NCI-H2107 (cell line): ENCODE measurements at places on chromosomes 1 and 21.
A peak's percentile ranks its signal among the peaks of the same experiment; 100 is the strongest.

GRCh38 chr1:81660286-81660685 is 140.4 kb upstream of the ADGRL2 start:
- DNase-seq, result no peak

DNA sequence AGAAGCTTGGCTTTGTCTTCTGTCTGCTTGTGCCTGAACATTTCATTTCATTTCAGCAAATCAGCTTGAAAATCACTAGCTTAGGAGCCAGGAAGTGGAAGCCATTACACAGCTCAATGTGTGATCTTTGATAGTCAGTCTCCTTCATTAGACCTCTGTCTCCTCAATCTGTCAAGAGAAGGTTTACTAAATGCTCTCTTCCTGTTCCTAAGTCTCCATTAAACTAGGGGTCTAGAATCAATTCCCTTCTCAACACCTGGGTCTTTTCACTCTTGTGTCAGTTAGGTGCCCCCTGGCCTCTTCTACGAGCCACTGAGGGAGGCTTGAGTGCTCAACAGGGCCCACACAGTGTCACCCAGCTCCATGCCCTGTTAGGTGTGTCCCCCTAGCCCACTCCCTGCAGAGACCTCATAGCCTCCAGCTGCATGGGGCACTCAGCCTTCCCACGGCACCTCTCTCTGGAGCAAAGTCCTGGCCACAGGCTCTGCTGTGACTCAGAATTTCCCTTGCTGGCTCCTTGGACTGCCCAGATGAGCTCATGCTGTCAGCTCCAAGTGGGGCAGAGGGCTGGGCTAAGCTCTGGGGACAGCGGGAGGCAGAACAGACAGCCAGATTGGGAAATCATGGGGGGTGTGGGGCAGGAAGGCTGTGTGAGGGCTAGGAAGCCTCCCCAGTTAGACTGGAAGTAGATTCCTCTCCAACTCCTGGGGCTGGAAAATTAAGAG is 115.7 kb upstream of the IPO9 start:
- DNase-seq, result no peak

DNA sequence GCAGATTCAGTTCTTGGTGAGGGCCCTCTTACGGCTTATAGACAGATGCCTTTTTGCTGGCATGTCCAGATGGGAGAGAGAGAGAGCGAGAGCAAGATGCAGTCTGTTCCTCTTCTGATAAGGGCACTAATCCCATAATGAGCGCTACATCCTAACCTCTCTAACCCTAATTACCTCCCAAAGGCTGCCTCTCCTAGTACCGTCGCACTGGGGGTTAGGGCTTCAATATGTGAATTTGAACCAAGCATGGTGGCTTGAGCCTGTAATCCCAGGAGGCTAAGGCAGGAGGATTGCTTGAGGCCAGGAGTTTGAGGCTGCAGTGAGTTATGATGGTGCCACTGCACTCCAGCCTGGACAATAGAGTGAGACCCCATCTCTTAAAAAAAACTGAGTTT is 10.5 kb upstream of the SDE2 start:
- DNase-seq, result no peak

- DNase-seq, result no peak
Measured at GRCh38 chr1:212129781-212130180, 94.2 kb downstream of the DTL start.

GRCh38 chr1:202805886-202806844 is 2.1 kb downstream of the KDM5B start:
- no peak for DNase-seq

- no peak for DNase-seq
Measured at GRCh38 chr1:113946678-113947387, 17.7 kb downstream of the HIPK1 start.

- DNase-seq, result no peak
Measured at GRCh38 chr1:25640646-25641328, 24.2 kb downstream of the MAN1C1 start.

DNA sequence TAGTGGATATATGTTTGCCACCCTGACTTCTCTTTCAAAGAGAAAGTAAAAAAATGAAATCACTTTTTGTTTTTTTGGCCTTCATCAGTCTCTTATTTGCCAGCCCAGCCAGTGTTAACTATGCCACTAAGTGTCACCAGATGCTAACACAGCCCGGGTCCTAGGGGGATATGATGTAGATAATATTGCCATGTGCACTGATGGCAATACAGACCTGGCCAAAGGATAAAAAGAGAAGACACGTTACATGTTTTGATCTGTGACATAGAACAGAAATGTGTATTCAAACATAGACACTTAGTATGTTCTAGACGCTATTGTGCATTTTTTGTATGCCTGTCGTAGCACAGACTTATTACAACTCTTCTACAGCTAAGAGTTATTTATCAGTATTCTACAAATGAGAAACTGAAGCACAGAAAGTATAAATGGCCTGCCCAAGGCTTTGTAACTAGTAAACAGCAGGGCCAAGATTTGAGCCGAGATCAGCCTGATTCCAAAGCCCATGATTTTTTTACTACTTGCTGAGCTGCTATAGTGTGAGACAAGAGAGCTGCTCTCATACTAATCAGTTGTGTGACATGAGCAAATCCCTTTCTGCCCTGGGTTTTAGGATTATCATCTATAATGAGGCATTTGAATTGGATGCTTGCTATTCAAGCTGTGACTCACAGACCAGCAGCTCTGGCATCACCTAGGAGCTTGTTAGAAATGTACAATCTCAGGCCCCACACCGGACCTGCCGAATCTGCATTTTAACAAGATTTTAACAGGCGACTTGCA is 6.3 kb downstream of the LRRC53 start:
- DNase-seq, result no peak

DNA sequence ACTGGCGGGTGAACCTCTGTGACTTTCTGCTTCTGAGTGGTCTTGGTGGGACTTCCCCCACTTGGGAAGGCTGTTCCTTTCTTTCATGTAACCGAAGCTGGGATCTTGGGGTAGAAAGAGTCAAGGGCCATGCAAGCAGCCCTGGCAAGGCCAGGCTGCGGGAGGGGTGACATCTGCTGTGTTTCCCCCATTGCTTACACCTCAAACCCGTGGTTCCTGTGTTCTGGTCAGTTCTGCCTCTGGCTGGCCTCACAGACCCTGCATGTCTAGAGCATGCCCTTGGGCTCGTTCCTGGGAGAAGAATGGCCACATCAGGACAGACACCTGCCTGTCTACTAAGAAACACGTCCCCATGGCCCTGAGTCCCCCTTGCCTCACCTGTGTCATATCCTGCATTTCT is 207.7 kb downstream of the DYRK1A start:
- DNase-seq, result no peak

GRCh38 chr1:168803806-168804510 is 75.0 kb upstream of the DPT start:
- DNase-seq, result no peak

DNA sequence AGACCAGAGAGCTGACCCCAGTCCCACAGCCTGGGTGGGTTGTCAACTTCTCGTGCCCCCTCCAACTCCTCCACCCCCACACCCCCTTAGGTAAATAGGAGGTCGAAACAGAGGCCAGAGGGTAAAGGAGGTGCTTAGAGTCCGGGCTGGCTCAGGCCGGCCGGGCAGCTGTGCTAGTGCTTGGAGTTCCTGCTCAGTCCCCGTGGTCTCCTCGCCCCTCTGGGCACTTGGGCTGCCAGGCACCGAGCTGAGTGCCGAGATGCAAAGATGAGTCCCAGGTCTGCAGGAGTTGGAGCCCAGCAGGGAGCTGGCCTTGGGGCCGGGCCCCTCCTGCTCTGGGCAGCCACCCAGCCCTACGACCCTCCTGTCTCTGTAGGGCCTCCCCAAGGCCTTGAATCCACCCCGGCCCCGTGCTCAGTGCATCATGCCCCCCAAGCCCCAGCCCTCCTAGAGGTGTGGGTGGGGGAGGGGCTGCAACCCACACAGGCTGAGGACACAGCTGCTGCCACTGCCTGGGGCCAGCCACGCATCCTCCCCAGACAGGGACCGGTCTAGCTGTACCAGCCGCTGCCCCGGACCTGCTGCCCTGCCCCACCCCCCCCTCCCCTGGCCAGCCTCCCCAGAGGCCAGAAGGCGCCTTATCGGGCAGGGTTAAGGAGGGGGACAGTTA is 1.9 kb downstream of the SMIM1 start:
- no peak for DNase-seq

- no peak for DNase-seq
Measured at GRCh38 chr1:180751921-180752320, 120.1 kb downstream of the XPR1 start.

DNA sequence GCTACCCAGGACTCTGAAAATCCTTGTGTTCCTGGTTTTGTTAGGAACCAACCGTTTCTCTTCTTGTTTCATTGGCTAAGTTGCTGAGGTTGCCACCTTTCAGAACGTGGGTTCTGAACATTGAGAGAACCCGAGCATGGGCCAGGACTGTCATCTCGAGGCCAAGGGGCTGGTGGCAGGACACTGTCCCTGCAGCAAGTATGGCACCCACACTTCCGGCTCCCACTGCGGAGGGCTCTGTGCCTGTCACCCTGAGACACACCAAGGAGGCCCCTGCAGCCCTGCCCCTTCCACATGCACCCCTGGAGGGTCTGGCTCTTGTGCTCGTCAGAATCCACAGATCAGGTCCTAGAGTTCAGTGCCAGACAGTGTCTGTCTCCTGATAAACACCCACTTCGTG is 39.1 kb upstream of the LRRC3 start:
- no peak for DNase-seq

DNA sequence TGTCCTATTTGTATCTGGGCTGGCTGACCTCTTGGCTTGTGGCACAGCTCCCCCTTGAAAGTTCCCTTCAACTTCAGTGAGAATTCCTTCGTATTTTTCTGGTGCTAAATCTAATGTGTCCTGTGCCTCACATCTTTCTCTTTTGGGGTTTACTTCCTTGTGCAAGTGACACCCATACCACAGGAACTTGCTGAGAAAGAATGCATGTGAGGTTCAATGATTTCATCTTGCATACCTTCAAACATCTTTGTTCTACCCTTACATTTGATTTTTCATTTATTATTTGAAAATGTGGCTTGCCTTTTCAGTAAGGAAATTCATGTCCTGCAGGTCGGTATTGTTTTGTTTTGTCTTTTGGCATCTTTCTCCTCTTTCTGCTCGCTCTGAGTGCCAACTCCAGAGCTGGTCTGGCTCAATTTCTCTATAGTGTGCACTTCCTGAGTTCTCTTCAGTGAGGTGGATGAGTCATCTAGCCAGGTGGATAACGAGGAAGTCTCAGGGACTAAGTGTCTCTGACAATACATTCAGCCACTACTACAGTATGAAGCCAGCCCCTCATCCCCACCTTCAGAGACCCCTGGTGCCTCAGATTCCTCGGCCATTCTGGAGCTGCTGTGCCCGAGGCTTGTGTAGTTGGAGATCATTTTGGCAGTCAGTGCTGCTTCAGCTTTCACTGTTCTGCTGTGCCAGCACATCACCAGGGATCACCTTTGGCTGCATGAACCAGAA is 59.5 kb downstream of the RIPK4 start:
- peak; percentile 22 for DNase-seq

GRCh38 chr21:43696214-43696613 is 22.7 kb upstream of the PDXK start:
- DNase-seq, result no peak

DNA sequence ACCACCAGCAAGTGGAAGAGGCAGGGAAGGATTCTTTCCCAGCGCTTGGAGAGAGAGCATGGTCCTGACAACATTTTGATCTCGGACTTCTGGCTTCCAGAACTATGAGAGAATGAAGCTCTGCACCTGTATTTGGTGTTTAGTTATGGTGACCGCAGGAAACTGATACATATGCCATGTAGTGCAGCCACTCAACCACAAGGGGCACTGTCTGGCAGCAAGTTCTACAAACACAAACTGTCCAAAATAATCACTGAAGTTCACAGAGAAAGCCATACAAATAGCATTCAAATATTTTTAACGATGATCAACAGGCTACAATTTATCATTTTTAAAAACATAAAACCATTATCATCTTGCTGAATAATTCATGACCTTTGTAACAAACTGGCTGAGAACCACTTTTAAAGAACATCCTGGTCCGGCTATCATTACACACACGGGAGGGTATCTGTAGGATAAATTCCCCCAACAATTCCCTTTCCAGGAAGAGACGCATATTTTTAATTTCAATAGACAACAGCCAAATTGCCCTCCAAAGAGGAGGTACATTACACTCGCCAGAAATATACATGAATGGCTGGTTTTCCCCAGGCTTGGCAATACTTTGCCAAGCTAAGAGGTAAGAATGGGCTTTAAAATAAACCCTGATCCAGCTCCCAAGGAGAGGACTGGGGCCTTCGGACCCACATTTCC is 9.2 kb upstream of the CBR3 start:
- DNase-seq, result peak; percentile 43

- no peak for DNase-seq
Measured at GRCh38 chr1:41420860-41421259, 59.6 kb downstream of the FOXO6 start.

DNA sequence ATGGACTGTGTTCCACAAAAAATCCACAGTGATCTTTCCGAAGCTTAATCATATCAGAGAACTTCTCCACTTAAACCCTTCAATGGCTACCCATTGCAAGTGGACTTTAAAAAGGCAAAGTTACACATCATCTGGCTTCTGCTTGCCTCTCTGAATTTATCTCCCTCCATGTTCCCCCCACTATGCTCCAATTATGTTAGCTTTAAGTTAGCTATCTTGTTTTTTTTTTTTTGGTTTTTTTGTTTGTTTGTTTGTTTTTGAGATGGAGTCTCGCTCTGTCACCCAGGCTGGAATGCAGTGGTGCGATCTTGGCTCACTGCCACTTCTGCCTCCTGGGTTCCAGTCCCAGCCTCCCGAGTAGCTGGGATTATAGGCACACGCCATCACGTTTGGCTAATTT is 166.4 kb upstream of the ADGRL2 start:
- DNase-seq, result no peak

DNA sequence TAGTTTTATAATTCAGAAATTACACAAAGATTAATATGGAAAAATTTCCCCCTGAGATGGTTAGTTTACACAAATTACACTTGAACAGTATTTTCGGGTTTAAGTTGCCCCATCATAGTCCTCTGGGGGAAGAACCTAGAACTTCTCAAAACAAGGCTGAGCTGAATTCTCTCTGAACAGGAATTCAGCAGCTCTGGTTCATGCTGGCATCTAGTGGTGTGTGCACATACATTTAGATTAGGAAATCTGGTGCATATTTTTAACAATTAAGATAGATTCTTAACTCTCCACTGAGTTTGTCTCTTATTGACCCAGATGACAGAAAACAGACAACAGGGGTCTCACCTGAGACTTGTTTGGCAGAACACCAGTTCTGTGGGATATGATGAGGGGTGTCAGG is 410.7 kb downstream of the DSCAM start:
- no peak for DNase-seq

DNA sequence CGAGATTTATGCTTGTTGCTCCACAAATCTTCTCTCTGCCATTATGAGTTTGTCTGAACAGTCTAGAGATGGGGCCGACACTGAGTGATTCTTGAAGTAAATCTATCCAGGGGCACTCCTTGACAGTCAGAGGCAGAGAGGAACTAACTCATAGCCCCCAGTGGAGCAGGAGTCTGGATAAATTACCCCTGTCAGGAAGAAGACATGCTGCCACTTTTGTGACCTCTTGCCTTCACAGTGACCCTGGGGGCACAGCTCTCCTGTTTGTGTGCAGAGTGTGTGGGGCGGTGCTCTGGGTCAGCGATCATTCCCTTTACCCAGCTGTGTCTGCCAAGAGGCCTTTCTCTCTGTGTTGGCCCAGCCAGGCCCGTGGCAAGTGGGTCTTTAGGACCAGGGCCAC is 29.5 kb downstream of the PEX14 start:
- no peak for DNase-seq

- no peak for DNase-seq
Measured at GRCh38 chr1:205370780-205371179, 14.1 kb upstream of the KLHDC8A start.

GRCh38 chr1:210826686-210827085 is 307.3 kb downstream of the KCNH1 start:
- no peak for DNase-seq
